SJCRH30 (cell line): ENCODE measurements at places on chromosomes 7 and 10. TPM values are rescaled to one million over a fixed set of nuclear protein-coding genes. Genes with fewer than 3 reads are reported as not detected.

The ANXA8 gene
- total RNA-seq = not detected in 2 replicates

DNA sequence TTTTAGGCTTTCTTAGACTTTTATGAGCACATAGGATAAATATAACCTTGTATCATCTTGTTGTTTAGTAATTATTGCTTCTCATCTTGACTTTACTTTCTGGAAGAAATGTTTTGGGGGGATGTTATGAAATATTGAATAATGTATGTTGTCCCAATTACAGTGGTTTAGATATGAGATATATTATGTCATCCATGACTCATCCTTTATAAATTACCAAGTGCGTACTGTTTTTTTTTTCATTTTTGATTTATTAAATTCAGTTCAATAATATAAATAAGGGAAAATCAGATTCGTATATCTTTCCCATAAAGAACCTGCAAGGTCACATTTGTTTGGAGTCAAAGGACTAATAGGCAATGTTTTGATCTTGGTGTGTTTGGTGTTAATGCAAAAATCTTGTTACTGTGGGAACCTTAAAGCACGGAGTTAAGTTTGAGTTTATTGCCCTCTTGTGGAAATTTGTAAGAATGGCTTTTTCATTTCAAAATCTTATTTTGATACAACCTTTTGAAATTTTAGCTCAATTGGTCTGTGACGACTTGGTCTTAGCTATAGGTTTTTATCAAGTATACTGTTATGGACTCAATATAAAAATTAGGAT is 108.6 kb downstream of the SRI start:
- no peaks in the 10 kb centered on the region for H3K27me3 ChIP-seq
- no peak overlapping the region for H3K27ac ChIP-seq
- no peaks in the 10 kb centered on the region for H3K4me1 ChIP-seq
- DNase-seq = peak; percentile 58
- H3K4me3 ChIP-seq = no peak overlapping the region

DNA sequence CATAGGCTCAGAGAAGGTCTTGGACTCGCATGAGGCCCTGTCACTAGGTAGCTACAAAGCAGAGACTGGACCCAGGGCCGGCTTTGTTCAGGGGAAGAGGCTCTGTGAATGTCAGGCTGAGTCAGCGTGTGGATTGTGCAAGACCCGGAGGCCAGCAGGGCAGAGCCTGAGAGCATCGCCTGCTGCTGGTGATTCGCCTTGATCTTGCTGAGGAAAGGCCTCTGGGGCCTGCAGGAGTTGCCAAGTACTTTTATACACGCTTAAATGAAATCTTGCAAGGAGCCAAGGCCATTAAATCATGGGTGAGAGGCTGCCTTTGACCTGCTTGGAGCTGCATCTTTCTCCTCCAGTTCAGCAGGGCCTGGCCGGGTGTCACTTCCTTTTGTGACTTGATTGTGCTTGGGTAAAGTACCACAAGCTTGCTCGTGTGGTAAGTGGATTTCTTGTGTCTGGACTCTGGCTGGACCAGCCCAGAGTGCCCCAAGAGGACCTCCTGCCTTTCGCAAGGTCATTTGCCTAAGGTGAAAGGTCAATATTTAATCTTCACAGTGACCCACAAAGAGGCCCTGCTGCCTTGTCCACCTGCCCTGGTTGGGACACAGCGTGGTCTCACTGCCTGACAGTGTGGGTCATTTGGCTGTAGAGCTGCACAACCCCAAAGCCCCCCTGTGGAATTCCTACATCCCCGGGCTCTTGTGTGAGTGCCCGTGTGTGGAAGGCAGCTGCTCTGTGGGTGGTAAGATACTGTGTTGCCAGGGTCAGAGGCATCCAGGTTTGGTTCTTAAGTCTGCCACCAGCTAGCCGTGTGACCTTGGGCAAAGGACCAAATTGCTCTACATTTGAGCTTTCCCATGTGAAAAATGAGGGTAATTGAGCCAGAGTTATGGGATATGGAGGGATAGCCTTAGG is 38.6 kb upstream of the SH2D4B start:
- DNase-seq = no peak
- H3K27me3 ChIP-seq = no peaks in the 10 kb centered on the region
- no peak overlapping the region for H3K27ac ChIP-seq
- H3K4me1 ChIP-seq = peaks cover 6% of the 10 kb centered on the region; the same call in 1 of the 2 replicates

The ASZ1 gene
- total RNA-seq = not detected in 2 replicates

DNA sequence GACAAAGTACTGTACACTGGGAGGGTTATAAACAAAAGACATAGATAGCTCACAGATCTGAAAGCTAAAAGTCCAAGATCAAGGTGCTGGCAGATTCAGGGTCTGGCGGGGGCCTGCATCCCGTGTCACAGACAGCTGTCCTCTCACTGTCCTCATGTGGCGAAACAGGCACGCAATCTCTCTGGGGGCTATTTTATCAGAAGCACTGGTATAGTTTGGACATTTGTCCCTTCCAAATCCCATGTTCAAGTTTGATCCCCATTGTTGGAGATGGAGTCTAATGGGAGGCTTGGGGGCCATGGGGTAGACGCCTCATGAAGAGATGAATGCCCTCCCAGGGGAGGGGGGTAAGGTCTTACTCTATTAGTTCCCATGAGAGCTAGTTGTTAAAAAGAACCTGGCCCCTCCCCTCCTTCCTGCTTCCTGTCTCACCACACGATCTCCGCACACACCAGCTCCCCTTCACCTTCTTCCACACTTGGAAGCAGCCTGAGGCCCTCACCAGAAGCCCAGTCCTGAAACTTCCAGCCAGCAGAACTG is 72.5 kb upstream of the UCN3 start:
- peak overlapping the region; percentile 56 for H3K27ac ChIP-seq
- peaks cover 13% of the 10 kb centered on the region for H3K4me1 ChIP-seq
- DNase-seq = no peak
- H3K36me3 ChIP-seq = no peaks in the 10 kb centered on the region
- no peaks in the 10 kb centered on the region for H3K27me3 ChIP-seq
- no peak overlapping the region for H3K4me3 ChIP-seq

- peak overlapping the region; percentile 31; the same call in 1 of the 2 replicates for H3K27ac ChIP-seq
- H3K4me3 ChIP-seq = peak overlapping the region; percentile 87
- H3K4me1 ChIP-seq = peaks cover 13% of the 10 kb centered on the region
- H3K27me3 ChIP-seq = 0 out of 2 replicates have a peak, but pooled peaks cover 3% of the 10 kb centered on the region
- no peaks in the 10 kb centered on the region for H3K36me3 ChIP-seq
- DNase-seq = peak; percentile 47
Observed at GRCh38 chr7:138980563-138981291, 462 bp downstream of the KIAA1549 start.
